Bone marrow (tissue), 2 donors: ENCODE measurements at places on chromosomes 3 and 15.

GRCh38 chr15:91803260-91803659, 50.2 kb upstream of the SLCO3A1 start:
- DNase-seq, result no peak

GRCh38 chr3:27540231-27540630, 56.0 kb upstream of the SLC4A7 start:
- no peak for DNase-seq

- DNase-seq, result no peak
These were observed 130.2 kb upstream of the ATP2B2 start for GRCh38 chr3:10635446-10636076.

DNA sequence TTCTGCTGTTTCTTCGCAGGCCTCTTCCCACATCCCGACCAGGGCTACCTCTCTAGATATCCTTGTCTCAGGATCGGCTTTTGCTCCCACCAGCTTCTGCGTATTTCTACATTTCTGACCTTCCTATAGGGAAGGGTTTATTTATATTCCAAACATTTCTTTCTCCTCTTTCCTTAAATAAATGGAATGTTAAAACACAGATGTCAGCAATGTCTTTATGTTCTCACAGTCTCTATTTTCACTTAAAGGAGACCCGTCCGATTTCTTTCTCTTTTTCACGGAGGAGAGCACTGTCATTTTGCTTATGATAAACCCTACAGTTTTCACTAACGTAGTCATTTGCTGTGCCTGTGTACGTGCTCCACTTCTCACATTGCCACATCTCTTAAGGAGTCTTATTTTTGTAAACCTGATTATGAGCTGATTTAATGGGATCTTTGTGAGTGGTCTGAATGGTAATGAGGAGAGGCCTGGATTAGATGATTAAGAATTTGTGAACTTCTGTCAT, 630 bp downstream of the KIF15 start:
- no peak for DNase-seq

- DNase-seq, result no peak
These were observed 387.0 kb upstream of the CBLB start for GRCh38 chr3:106255870-106256248.

GRCh38 chr3:5036858-5037257, 57.6 kb downstream of the BHLHE40 start:
- no peak for DNase-seq

GRCh38 chr3:148727231-148727630, 29.5 kb downstream of the AGTR1 start:
- DNase-seq, result peak; percentile 4

- DNase-seq, result no peak
These were observed 14.4 kb downstream of the FGD5 start for GRCh38 chr3:14832975-14833722.

- DNase-seq, result no peak
These were observed 10.0 kb downstream of the LRTM1 start for GRCh38 chr3:54917862-54918261.

DNA sequence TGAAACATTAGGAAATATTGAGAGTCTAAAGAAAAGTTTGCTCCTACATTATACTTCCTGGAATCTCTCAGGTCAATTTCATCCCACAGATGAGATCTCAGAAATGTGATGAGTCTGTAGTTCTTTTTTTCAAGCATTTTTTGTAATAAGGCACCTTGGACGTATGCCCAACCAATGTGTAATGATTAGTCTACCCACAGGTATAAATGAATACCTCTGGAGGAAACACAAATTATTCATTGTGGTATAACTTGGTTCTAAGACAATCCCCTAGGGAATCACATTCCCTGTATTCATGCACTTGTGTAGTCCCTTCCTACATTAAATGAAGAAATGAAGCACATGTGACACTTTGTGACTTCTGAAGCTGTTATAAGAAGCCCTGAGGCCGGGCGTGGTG, 596.2 kb upstream of the UBE2E2 start:
- no peak for DNase-seq

GRCh38 chr15:59688423-59688781, 718 bp downstream of the BNIP2 start:
- no peak for DNase-seq

- no peak for DNase-seq
These were observed 173.4 kb downstream of the XXYLT1 start for GRCh38 chr3:195097331-195098255.

- DNase-seq, result no peak
These were observed 127.2 kb downstream of the EBLN2 start for GRCh38 chr3:73188707-73189106.

DNA sequence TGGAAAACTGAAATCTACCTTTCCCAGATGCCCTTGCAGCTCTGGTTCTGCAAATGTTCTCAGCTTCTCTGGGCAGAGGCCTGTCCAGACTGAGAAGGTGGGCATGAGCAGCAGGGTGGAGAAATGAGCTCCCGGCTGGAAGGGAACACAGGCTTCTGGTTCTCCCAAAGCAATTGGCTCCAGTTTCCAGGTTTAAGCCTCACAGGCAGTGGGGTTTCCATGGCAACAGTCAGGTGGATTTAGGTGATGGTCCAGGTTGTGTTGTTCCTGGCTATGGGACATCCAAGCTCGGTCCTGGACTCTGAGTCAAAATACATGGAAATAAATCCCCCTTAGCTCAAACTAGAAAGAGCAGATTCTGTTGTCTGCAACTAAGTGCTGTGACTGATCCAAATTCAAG, 94.6 kb upstream of the IQSEC1 start:
- no peak for DNase-seq

GRCh38 chr3:141816958-141817357, 53.8 kb downstream of the GRK7 start:
- DNase-seq, result no peak

DNA sequence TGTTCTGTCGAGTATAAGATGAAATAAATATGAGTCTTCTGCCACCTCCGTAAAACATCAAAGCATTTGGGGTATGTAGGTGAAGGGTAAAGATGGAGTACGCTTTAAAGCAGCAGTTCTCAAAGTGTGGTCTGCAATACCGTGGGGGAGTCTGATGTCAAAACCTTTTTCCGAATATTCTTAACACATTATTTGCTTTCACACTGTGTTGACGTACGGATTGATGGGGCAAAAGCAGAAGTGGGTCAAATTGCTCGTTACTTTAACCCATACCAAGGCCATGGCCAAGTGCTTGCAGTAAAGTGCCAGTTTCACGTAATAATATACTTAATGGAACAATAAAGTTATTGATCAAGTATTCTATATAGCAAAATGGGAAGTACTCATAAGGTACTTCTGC, 36.3 kb downstream of the PAK2 start:
- DNase-seq, result no peak

DNA sequence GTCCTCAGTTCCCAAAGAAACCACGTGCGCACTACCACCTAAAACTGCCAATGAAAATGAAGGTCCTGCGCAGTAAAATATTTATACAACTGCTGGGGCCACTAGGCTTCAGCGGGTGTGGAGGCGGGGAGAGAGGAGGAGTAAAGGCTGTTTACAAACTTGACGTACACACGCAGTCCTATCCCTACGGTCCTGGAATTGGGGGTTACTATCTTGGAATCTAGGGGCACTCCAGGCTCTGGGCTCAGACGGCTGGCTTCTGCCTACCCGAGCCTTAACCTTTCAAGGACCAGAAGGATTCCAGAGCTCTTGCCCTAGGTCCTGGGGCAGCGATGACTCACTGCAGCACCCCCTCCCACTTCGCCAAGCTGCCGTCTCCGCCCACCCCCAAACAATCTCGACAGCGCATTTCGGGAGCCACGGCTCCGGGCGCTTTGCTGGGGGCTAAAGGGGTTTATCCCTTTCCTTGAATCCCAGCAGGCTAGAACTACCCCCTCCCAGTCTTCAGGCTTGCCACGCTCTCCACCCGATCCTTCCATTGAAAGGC, 3.0 kb downstream of the ADAMTS9 start:
- DNase-seq, result no peak

GRCh38 chr3:151875759-151876158, 2.3 kb downstream of the SUCNR1 start:
- DNase-seq, result peak; percentile 84

DNA sequence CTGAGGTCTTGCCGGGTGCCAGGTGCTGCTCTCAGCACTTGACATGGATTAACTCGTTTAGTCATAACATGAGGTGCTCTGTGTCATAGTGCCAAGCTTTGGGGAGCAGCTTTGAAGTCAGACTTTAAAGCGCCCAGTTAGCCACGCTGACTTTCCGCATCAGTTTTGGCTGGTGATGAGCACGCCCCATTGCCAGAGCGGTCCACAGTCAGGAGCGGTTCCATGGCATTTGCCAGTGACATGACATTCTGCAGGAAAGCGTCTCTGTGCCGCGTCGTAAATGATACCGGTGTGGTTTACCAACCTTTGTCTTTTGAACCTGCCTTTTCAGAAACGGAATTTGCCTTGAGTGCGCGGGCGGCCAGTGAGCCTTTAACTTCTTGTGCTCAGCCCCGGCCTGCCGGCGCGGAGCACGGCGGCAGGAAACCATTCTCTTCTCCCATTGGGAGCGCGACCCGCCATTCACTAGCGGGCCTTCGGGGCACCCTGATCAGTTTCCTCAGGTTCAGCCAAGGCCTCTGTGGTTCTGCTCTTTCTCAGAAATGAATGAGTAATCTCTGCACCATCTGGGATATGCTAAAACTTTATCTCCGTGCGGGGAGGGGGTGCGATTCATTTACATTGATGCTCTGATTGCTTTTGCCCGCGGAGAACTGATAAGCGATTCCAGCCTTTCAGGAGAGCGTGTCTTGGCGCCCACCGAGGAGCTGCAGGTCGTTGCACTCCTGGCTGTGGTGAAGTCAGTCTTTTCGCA, 1.7 kb upstream of the SLC2A2 start:
- no peak for DNase-seq

DNA sequence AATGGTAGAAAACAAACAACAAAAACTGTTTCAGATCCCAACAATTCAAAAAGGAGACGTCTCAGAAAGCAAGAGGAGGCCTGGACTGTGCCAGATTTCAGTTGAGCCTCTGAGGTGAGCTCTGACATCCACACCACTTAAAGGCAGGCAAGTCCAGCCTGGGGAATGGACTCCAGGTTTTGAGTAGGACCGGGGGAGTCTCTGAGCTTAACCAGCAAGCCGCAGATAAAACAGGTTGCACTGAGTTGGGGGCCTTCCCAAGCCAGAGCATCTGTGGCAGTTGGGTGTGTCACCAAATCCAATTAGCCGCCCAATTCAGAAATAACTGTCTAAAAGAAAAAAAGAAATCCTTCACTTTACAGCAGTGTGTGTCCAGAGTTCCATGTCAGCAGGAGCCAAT, 54.7 kb downstream of the OXNAD1 start:
- no peak for DNase-seq

DNA sequence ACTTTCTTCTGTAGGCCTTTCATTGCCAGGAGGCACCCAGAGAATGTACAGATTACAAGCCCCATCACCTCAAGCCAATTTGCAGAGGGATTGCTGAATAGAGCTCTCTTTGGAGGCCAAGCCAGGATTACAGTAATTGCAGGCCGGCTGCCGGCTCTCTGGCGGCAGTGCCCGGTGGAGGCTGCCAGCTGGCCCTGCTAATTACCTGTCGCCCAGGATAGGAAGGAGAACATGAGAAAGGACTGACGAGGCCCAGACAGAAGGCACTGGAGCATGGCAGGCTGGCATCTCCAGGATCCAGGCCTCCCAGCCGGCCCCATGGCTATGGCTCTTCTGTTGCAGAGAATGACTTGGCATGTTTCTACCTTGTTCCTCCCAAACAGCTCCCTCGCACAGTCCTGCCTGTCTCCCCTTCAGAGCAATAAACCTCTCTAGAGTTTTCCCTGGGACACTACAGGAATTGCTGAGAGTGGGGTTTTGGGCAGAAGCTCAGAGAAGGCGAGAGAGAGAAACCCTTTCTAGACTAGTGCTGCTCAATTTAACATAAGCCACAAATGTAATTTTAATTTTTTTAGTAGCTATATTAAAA, 273.6 kb upstream of the PROK2 start:
- DNase-seq, result no peak

DNA sequence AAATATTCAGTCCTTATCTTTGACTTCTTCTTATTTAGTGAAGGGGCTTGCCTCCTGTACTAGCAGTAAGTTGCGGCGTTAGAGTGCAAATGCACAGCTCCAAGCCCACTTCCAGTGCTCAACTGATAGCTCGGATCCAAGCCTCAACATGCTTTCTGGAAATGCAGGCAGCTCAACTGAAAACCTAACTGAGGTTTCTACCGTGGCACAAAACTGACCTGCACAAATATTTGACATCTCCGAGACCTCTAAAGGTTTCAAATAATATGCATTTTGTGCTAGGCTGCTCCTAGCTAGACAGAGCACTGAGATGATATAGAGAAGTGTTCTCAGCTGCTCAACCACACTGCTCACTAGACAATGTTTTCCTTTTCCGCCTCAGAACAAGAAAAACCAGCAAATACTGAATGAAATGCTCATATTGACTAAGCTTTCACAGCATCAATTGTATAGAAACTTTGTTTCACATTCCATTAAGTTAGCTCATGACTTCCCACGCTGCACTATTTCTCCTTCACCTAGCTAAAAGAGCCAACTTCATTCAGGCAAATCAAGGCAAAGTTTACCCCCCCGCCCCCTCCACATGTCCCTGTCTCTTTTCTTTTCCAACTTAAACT, 822 bp downstream of the ZNF385D start:
- no peak for DNase-seq

DNA sequence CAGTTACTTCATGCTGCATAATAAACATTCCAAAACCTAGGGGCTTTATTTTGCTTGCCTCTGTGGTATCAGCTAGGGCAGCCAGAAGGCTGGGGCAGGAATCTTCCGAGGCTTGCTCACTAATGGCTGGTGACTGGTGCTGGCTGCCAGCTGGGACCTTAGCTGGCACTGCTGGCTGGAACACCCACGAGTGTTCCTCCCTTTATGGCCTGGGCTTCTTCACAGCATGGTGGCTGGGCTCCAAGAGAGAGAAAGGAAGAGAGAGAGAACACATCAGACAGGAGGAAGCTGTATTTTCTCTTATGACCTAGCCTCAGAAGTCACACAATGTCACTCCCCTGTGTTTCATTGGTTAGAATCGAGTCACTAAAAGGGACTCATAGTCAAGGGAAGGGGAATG, 23.9 kb upstream of the CDCP1 start:
- DNase-seq, result no peak

DNA sequence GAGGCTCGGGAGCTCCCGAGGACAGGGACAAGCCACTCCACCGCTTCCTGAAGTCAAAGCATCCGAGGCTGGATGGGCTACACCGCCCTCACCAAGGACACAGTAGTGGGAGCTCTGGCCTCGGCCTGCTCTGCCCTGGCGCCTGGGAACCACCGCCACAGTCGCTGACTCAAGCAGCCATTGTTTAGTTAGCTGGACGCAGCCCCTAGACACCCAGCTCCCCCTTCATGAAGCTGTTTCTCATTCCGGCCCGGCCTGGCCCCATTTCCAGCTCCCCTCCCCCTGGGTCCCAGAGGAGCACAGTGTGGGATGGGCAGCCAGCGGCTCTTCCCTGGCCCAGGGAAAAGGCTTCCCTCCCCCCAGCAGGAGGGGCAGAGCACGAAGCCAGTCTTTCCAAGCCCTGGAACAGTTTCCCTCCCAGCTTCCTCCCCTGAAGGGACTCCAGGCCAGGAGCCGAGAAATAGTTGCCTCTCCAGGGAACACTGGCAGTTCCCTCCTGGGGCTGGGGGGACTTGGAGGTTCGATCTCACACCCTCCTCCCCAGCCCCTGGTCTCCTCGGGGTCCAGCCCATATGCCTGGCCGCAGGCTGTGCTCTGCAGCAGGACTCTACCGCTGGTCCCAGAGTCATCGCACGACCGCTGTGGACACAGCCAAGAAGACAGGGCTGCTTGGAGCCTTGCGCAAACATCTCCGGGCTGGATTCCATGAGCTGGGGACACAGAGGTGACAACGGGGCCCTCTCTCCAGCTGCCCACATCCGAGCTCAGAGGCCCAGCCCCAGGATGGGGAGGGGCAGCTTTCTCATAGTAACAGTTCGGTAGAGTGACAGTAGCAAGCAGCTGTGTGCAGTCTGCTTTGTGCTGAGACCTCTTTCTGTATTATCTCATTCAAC, 10.0 kb downstream of the PLXND1 start:
- DNase-seq, result peak; percentile 22
